ENCODE measurements at places on chromosomes 1 and 21. TPM values are rescaled to one million over a fixed set of nuclear protein-coding genes. Genes with fewer than 3 reads are reported as not detected.

GRCh38 chr1:208834381-208835096, 590.4 kb upstream of the PLXNA2 start:
- DNase-seq = peak; percentile 54

DNA sequence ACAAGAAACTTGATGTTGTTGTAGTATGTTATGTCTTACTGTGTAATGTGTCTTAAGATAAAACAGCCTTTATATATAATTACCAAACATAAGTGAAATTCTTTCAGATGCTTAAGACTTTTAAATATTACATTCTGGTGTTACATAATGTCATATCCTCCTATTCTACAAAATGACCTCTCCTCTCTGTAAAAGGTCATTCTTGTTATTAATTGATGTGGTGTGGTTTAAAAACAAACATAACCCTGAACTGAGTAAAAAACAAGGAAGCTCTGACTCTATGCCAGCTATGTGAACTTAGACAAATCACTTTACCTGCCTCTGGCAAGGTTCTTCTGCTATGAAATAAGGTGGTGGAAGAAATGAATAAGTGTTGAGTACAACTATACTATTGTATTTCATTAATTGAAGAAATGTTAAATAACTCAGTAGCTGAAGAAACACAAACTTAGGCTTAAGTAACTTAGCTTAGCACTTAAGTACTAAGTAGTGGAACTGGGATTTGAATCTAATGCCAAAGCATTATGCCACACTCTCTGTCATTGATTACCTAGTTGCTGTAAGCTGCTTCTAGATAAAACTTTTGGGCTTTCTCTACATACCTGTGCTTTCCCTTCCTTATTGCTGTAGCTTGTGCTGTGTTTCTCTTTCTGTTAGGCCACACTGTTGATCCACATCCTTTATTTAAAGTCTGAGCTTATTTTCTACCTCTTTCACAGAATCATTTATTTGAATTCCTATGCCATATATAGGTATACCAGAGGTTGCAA, 859 bp upstream of the ANGPTL1 start:
- DNase-seq = no peak

GRCh38 chr1:20666146-20666545, 5.0 kb upstream of the DDOST start:
- DNase-seq = no peak

- no peak for DNase-seq
Measured at GRCh38 chr1:235077571-235078479, 50.8 kb downstream of the TOMM20 start.

DNA sequence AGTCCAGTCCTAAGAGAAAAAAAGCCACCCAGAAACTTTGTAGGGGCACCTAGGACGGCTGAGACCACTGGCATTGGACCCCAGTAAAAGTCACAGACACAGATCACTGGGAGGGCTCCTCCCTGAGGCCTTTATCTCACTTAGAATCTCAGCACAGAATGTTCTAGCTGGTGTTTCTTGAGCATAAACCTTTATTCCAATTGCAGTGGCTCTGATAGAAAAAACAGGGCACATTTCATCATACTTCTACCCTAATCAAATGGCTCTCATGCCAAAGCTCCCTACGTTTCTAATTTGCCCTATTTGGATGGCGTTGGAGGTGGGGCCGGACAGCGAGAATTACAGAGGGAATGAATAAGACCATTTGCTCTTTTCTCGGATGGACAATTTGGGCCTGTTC, 53.8 kb downstream of the NGF start:
- no peak for DNase-seq

GRCh38 chr1:246537441-246537840, 28.6 kb downstream of the TFB2M start:
- DNase-seq = no peak

DNA sequence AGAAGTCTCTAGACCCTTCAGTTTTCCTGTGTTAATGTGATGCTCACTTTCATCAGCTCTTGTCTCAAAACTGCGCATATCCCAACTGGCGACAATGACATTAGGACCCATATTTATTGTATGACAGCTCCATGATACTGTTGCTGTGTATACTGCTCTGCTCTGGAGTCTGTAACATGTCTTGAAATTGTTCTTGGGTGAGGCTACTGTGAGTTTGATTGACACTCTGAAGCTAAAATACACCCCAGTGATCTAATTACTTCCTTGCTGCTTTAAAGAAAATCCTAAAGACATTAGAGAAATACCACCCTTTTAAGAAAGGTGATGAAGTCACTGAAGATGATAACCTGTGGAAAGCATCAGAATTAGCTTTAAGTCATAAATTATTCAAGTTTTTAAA, 1046.2 kb downstream of the KCNT2 start:
- DNase-seq = peak; percentile 1

The MLLT11 gene
- total RNA-seq = 4.1 TPM

The OR2T2 gene
- total RNA-seq = not detected

DNA sequence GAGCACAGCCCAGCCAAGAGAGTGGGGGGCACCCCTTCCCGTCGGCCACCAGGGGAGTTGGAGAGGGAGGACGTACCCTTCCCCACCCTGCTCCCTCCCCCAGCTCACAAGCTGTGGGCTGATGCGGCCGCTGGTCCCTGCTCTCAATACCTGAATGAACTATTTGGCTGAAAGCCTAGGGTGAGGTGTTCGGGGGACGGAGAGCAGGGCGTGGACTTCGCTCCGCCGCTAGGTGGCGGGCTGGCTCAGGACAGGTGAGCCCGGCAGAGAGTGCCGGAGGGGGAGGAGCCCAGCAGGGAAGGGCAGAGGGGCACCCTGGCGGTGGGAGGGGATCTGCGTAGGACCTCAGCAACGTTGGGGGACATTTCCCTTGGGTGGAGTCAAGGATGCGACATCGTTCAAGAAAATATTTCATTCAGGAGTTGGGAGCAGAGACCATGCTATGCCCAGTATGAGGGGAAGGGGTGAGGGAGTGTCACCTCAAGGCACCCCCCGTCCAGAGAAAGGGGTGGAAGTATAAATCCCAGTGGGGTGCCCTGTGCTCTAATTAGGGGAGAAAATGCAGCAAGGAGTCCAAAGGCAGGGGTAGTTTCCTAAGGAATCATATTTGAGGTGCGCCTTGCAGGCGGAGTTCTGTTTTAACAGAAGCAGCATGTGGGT, 12.0 kb upstream of the RHBG start:
- no peak for DNase-seq

The ZFP69 gene
- total RNA-seq = 8.9 TPM

GRCh38 chr1:12230549-12231275, 882 bp downstream of the VPS13D start:
- peak; percentile 17 for DNase-seq

The FAM3B gene
- total RNA-seq = 0.72 TPM

The KRTAP10-4 gene
- 4.8 TPM for total RNA-seq

DNA sequence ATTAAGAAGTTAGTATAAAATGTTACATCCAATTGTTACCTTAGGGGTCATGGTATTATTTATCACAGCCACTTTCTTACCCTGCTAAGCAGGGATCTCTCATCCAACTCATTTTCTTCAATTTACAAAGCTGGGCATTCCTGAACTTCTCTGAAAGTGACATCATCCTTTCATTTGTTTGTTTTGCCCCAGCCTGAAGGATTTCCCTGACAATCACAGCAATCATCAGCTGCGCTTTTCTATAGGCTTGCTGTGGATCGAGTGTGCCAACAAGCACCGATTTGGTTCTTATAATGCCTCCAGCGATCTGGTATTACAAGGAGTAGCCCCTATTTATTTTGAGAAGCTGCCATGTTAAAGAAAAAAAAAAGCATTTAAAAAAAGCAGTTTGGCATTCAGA, 240.2 kb downstream of the USH2A start:
- DNase-seq = peak; percentile 16

The CSMD2 gene
- total RNA-seq = 10.1 TPM

The NBPF19 gene
- 29.1 TPM for total RNA-seq

The KRTAP13-2 gene
- 1.2 TPM for total RNA-seq

DNA sequence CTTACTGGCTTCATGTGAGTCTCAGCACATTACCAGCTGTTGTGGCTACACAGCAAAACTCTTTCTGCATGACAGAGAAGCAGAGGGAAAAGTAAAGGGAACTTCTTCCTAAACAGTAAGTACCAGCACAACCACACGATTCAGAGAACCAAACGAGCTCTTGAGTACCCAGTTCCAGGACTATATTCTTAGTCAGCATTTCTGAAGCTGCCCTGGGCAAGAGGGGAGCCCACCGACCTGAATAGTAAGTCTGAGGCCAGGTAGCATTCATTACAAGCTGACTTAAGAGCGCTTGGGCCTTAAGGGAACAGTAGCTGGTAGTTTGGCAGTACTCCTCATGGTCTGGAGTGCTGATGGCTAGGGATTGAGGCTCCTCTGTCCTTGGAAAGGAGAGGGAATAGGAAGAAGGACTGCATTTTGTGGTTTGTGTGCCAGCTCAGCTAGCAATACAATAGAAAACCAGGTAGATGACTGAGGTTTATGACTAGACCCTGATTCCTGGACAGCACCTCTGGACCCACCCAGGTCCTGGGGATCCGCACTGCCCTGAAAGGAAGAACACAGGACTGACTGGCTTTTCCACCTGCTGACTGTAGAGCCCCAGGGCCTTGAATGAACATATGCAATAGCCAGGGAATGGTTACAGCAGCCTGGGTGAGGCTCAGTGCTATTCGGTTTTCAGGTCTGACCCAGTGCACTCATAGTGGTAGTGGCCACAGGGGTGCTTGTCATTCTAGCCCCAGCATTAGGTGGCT, 396.8 kb upstream of the PRMT6 start:
- DNase-seq = no peak

GRCh38 chr1:12383786-12384185, 154.0 kb downstream of the VPS13D start:
- no peak for DNase-seq

The MAB21L3 gene
- total RNA-seq = 2.2 TPM

The RIPK4 gene
- total RNA-seq = 9.4 TPM

The HTR6 gene
- not detected for total RNA-seq

DNA sequence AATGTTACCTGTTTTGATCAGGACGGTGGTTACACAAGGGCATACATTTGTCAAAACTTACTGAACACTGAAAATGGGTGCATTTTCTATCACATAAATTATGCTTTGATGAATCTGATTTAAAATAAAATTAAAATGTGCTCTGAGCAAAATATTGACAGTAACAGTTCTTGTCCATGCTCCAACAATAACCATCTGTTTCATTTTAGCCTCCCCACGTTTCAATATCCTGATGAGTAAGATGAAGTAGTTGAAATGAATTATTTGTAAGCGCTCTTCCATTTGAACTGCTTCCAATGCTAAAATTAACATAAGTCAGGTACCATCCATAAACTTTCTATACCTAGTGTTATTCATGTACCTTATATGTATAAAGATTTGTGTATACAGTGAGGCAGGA, 365.4 kb downstream of the LTN1 start:
- no peak for DNase-seq

The CD2 gene
- total RNA-seq = not detected

GRCh38 chr1:38735651-38736161, 123.9 kb downstream of the RRAGC start:
- peak; percentile 35 for DNase-seq

- DNase-seq = peak; percentile 99
Measured at GRCh38 chr1:201268604-201269151, 14.6 kb upstream of the PKP1 start.

DNA sequence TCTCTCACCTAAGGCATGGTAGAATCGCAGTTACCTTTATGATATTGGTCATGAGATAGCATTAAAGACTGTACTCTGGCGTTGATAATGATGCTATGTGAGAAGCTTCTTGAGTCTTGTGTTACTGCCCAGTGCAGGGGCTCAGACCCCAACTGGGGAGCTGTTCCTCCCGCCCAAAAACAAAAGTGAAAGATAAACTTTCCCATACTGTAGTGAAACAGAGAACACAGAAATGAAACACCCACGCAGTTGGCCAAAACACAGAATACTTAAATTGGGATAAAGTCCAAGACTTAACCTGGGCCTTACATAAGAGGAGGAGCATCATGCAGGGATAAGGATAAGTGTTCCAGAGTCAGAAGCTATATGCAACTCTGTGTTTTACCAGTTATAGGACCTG, 130.6 kb downstream of the HHIPL2 start:
- no peak for DNase-seq

GRCh38 chr1:241542199-241542907, 10.2 kb downstream of the KMO start:
- no peak for DNase-seq

- no peak for DNase-seq
Measured at GRCh38 chr1:195085196-195085595, 1523.0 kb downstream of the KCNT2 start.

DNA sequence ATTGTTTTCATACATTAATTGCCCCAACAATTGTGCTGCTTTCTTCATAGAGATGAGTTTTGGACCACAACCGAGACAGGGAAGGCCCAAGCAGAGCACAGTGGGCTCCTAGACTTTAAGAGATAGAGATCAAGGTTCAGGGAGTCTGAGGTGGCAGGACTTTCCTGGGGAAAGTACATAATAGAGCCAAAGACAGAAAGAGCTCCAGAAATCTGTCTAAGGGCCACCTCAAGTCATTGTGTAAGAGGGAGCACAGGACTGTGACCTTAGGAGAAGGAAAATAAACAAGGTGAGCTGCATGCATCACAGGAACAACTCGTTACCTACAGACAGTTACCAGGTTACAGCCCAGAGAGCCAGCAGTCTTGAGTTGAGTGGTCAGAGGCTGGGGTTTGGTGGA, 41.3 kb upstream of the CR2 start:
- DNase-seq = no peak

DNA sequence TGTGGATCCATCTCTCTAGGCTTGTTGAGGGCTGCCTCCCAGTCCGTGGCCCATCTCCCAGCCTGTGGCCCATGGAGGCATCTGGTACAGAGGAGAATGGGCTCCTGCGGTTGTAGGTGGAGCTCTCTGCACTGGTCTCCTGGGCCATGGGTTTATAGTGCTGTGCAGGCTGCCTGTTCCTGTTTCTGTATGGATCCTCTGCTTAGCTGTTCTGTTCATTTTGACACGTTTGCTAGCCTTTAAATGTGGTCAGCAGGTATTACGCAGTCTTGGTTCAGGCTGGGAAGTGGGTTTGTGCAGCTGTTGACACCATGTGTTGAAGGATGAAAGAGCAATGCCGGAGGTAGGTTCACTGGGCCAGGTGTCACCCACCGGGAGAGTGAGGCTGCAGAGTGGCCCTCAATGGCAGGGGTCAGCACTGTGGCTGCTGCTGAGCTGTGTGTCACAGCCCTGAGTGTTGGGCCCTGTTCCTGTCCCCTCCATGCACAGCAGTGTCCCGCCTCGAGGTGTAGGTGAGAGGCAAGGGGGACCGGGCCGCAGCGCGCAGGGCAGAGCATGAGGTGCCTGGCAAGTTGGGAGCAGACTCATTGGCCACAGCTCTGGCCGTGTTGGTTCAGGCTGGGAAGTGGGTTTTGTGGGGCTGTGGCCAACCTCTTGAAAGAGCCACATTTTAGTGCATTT, 39.0 kb downstream of the SNAP47 start:
- DNase-seq = no peak

GRCh38 chr1:86346388-86346787, 49.7 kb downstream of the ODF2L start:
- no peak for DNase-seq

DNA sequence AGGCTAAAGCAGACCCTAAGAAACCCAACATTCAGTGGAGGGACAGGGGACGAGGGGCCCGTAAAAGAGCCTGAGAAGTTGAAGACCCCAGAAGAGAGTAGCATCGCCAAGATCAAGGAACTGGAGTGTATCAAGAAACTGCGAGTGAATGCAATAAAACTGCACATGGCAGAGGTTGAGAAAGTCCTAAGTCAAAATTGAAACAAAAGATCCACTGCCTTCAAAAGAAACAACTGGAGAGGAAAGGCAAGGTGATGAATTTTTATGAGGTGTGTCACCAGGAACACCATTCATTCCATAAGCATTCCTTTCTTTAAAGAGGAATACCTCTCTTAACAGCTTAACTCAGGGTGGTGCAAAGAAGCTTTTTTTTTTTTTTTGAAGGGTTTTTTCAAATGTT, 38.3 kb upstream of the ADORA3 start:
- no peak for DNase-seq

GRCh38 chr1:205376739-205377138, 20.0 kb upstream of the KLHDC8A start:
- peak; percentile 51 for DNase-seq

Data from umbilical cord (tissue), 2 donors.